ENCODE measurements at places on chromosomes 11 and 22. TPM values are rescaled to one million over a fixed set of nuclear protein-coding genes. Genes with fewer than 3 reads are reported as not detected.

Gene OR52I2
- total RNA-seq: not detected

Gene SELENOM
- total RNA-seq: 226 TPM

Gene KCNJ5
- total RNA-seq: not detected

Gene PRODH
- 13.6 TPM for total RNA-seq

Gene CRYBA4
- total RNA-seq: not detected

Gene PLCB3
- 32.9 TPM for total RNA-seq

Gene HEPHL1
- total RNA-seq: not detected

Data from pericardium fibroblast (primary cell).